ENCODE measurements at places on chromosomes 3 and 15.

- DNase-seq = peak; percentile 17
Measured at GRCh38 chr3:119352034-119352609, 57.9 kb downstream of the ARHGAP31 start.

- no peak for DNase-seq
Measured at GRCh38 chr3:52633786-52634185, 51.9 kb downstream of the PBRM1 start.

- DNase-seq = no peak
Measured at GRCh38 chr15:60809375-60809774, 330.4 kb upstream of the ICE2 start.

DNA sequence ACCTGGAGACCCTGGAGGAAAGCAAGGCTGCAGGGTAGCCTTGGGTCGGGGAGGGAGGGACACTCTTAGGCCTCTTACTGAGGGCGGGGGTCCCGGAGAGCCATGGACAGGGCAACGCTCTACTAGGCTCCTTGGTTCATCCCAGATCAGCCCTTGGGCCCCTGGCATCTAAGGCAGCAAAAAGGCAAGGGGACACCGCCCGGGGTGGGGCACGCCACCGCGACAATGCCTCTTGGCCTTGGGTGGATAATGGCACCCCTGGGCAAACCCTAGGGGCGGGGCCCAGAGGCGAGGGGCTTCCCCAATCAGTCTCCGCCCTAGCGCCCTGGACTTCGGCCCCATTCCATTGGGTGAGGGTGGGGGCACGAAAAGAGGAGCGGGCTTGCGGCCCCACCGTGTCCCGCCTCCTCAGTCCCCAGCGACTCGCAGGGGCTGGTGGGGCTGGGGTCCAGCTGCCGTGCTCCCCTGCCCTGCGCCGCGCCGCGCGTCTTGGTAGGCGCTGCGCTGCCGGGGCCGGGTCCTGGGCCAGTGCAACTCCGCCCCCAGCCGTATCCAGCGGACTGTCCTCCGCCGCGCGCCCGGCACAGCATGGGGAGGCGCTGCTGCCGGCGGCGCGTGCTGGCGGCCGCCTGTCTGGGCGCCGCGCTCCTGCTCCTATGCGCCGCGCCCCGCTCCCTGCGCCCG lies at the start of gene CHST13:
Gene CHST13, plus strand, starts transcription at position 411 of the 684 bp plus-strand sequence. Its CDS starts 178 bp downstream, at position 589.
- DNase-seq = no peak

GRCh38 chr3:17137321-17137826 lies 252.6 kb downstream of the PLCL2 start:
- no peak for DNase-seq

- DNase-seq = no peak
Measured at GRCh38 chr15:73870700-73871408, 2.5 kb upstream of the TBC1D21 start.

- DNase-seq = no peak
Measured at GRCh38 chr15:72203507-72203837, 5.9 kb upstream of the GRAMD2A start.

- no peak for DNase-seq
Measured at GRCh38 chr3:99175276-99175812, 273.8 kb upstream of the DCBLD2 start.

- no peak for DNase-seq
Measured at GRCh38 chr3:126527455-126528211, 3.7 kb downstream of the CHST13 start.

- no peak for DNase-seq
Measured at GRCh38 chr3:57556459-57557084, 498 bp downstream of the PDE12 start.

DNA sequence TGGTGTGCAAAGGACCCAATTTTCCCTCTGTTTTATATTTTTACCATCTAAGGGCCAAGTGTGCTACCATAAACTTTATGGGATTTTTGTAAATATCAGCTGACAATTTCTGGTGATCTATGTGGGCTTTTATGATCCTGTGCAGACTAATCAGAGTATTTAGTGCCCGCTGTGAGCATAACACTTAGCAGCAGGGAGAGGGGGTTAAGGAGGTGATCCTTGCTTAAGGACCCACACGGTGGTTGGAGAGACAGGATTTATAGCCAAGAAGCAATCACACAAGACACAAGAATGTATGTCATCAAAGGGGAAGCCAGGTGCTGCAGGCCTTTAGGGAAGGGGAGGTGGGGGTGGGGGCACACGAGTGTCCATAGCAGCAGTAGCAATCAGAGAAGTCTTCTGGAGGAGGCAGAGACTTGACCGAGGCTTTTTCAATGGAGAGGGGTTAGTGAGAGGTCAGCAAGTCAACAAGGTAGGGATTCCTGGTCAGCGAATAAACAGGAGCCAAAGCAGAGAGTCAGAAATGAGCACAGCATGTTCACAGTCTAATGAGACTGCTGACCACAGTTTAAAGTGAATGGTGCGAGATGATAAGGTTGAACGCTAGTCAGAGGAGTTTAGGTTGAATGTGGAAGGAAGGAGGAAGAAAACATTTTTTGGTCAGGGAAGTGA lies 4.5 kb upstream of the CACNA1D start:
- no peak for DNase-seq

DNA sequence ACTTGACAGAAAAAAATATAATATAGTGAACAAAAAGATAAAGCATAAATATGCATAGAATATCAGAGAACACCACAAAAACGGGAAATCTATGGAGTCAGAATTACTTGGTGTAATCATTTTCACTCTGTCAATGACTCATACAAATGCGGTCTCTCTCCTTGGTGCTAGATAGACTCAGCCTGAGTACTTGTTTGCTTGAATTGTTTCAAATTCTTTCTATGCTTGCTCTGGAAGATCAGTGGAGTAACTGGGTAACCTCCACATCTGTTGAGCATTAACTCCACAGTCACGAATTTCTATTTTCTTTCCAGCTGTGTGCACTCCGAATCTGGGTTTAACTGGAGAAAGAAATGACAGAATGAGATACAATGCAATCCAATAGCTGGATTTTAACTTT lies 760.4 kb downstream of the ZPLD1 start:
- no peak for DNase-seq

GRCh38 chr3:69338911-69339310 lies 47.0 kb downstream of the FRMD4B start:
- no peak for DNase-seq
